Osteocyte (in vitro differentiated cells): ENCODE measurements at places on chromosomes 13 and 19. TPM values are rescaled to one million over a fixed set of nuclear protein-coding genes. Genes with fewer than 3 reads are reported as not detected.

- no peak overlapping the region for H3K4me3 ChIP-seq
- peaks cover 20% of the 10 kb centered on the region for H3K4me1 ChIP-seq
- H3K27me3 ChIP-seq = no peaks in the 10 kb centered on the region
- H3K27ac ChIP-seq = no peak overlapping the region
- H3K36me3 ChIP-seq = peaks cover 3% of the 10 kb centered on the region
These were observed 502.1 kb upstream of the SLC10A2 start for GRCh38 chr13:103568314-103568713.

- H3K27ac ChIP-seq = no peak overlapping the region
- peaks cover under 1% of the 10 kb centered on the region for H3K4me1 ChIP-seq
- no peaks in the 10 kb centered on the region for H3K27me3 ChIP-seq
- peaks cover 51% of the 10 kb centered on the region for H3K36me3 ChIP-seq
- no peak for DNase-seq
- H3K4me3 ChIP-seq = no peak overlapping the region
These were observed 41.0 kb downstream of the AKAP11 start for GRCh38 chr13:42312817-42313431.

The THSD1 gene
- total RNA-seq = 3.1 and 3.7 TPM in 2 replicates

The GJB2 gene
- total RNA-seq = 0.27 TPM in 1 of 2 replicates, not detected in the other
